Neural progenitor cell (in vitro differentiated cells): ENCODE measurements at places on chromosomes 1 and 21. TPM values are rescaled to one million over a fixed set of nuclear protein-coding genes. Genes with fewer than 3 reads are reported as not detected.

DNA sequence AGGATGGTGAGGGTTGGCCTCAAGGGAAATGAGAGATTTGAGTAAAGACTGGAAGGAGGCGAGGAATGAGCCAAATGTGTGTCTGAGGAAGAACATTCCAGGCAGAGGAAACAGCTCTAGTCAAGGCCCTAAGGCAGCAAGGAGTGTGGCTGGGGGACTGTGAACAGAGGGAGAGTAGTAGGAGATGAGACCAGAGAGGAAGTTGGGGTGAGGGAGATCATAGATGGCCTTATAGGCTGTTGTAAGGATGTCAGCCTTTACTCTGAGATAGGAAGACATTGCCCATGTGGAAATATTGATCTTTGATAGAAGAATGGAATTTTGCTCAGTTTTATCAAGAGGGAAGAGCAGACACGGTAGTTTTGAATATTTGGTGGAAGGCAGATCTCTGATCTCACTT is 55.2 kb upstream of the ARTN start:
- H3K36me3 ChIP-seq: no peaks in the 10 kb centered on the region
- H3K27ac ChIP-seq: no peak overlapping the region

GRCh38 chr1:201214886-201215285 is 24.3 kb downstream of the IGFN1 start:
- peaks cover 11% of the 10 kb centered on the region for H3K27me3 ChIP-seq
- no peaks in the 10 kb centered on the region for H3K4me1 ChIP-seq
- no peak overlapping the region for H3K4me3 ChIP-seq
- no peak for DNase-seq

DNA sequence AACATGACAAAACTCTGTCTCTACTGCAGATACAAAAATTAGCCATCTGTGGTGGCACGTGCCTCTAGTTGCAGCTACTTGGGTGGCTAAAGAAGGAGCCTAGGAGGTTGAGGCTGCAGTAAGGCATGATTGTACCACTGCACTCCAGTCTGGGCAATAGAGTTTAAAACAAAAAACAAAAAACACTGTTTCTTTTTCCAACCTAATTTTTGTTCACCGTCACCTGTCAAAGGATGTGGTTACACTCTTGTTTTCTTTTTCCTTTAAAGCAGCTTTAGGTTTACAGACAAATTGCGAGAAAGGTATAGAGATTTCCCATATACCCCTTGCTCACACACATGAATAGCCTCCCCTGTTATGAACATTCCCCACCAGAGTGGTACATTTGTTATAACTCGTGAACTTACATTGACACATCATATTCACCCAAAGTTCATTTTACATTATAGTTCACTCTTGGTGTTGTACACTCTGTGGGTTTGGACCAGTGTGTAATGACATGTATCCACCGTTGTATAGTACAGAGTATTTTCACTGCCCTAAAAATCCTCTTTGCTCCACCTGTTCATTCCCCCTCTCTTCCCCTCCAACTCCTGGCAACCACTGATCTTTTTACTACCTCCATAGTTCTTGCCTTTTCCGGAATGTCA is 26.2 kb downstream of the SMG7 start:
- no peaks in the 10 kb centered on the region for H3K36me3 ChIP-seq
- H3K27ac ChIP-seq: no peak overlapping the region

Gene C1QTNF12
- 0.28 and 2.1 TPM in 2 replicates for total RNA-seq

GRCh38 chr21:25964015-25964414 is 206.6 kb downstream of the APP start:
- H3K27ac ChIP-seq: no peak overlapping the region
- H3K4me3 ChIP-seq: no peak overlapping the region
- H3K4me1 ChIP-seq: peaks cover 31% of the 10 kb centered on the region
- no peaks in the 10 kb centered on the region for H3K36me3 ChIP-seq

GRCh38 chr1:228987736-228988506 is 252.6 kb downstream of the RHOU start:
- no peaks in the 10 kb centered on the region for H3K36me3 ChIP-seq
- DNase-seq: no peak
- peaks cover 36% of the 10 kb centered on the region for H3K4me1 ChIP-seq
- H3K27ac ChIP-seq: no peak overlapping the region

Gene LAPTM5
- total RNA-seq: not detected in 2 replicates

GRCh38 chr1:38789498-38790169 is 69.9 kb downstream of the RRAGC start:
- no peaks in the 10 kb centered on the region for H3K36me3 ChIP-seq
- no peak overlapping the region for H3K4me3 ChIP-seq
- peaks cover 20% of the 10 kb centered on the region for H3K4me1 ChIP-seq
- no peaks in the 10 kb centered on the region for H3K27me3 ChIP-seq
- no peak for DNase-seq
- no peak overlapping the region for H3K27ac ChIP-seq

DNA sequence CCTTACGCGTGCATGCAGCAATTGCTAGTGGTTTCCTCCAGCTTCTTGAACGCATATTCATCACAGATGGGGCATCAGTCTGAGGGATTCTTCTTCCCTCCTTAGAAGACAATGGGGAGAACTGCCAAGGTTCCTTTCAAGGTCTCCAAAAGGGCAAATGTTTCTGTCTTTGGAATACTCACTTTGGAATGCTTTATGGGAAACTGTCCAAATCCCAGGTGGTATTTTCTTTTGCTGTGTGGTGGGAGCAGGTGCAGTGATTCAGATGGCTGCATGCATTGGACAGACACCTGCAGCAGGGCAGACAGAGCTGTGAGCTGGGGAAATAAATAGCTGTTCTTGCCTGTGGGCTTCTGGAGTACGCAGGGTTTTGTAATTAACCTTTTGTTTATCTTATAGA is 40.5 kb downstream of the URB2 start:
- H3K27ac ChIP-seq: no peak overlapping the region
- H3K27me3 ChIP-seq: no peaks in the 10 kb centered on the region
- no peaks in the 10 kb centered on the region for H3K4me1 ChIP-seq
- no peaks in the 10 kb centered on the region for H3K36me3 ChIP-seq

- H3K4me1 ChIP-seq: no peaks in the 10 kb centered on the region
- no peaks in the 10 kb centered on the region for H3K27me3 ChIP-seq
- no peak overlapping the region for H3K4me3 ChIP-seq
- no peaks in the 10 kb centered on the region for H3K36me3 ChIP-seq
- H3K27ac ChIP-seq: no peak overlapping the region
- DNase-seq: no peak
Measured at GRCh38 chr1:50493710-50494109, 70.5 kb upstream of the DMRTA2 start.

GRCh38 chr1:118154220-118154619 is 30.8 kb downstream of the SPAG17 start:
- H3K4me1 ChIP-seq: peaks cover 6% of the 10 kb centered on the region
- no peak overlapping the region for H3K4me3 ChIP-seq
- peak; percentile 21 for DNase-seq
- H3K36me3 ChIP-seq: no peaks in the 10 kb centered on the region
- H3K27ac ChIP-seq: no peak overlapping the region

Gene TRIM58
- 0.09 and 0.26 TPM in 2 replicates for total RNA-seq

- no peaks in the 10 kb centered on the region for H3K36me3 ChIP-seq
- no peak for DNase-seq
- H3K27me3 ChIP-seq: no peaks in the 10 kb centered on the region
- H3K27ac ChIP-seq: no peak overlapping the region
Measured at GRCh38 chr21:36773117-36773516, 74.2 kb downstream of the SIM2 start.

GRCh38 chr1:42947965-42948732 is 10.5 kb downstream of the SLC2A1 start:
- H3K27ac ChIP-seq: peak overlapping the region; percentile 24
- no peaks in the 10 kb centered on the region for H3K36me3 ChIP-seq
- no peaks in the 10 kb centered on the region for H3K27me3 ChIP-seq
- no peak overlapping the region for H3K4me3 ChIP-seq
- DNase-seq: no peak

Gene FMN2
- total RNA-seq: 1.7 TPM in 2 replicates

DNA sequence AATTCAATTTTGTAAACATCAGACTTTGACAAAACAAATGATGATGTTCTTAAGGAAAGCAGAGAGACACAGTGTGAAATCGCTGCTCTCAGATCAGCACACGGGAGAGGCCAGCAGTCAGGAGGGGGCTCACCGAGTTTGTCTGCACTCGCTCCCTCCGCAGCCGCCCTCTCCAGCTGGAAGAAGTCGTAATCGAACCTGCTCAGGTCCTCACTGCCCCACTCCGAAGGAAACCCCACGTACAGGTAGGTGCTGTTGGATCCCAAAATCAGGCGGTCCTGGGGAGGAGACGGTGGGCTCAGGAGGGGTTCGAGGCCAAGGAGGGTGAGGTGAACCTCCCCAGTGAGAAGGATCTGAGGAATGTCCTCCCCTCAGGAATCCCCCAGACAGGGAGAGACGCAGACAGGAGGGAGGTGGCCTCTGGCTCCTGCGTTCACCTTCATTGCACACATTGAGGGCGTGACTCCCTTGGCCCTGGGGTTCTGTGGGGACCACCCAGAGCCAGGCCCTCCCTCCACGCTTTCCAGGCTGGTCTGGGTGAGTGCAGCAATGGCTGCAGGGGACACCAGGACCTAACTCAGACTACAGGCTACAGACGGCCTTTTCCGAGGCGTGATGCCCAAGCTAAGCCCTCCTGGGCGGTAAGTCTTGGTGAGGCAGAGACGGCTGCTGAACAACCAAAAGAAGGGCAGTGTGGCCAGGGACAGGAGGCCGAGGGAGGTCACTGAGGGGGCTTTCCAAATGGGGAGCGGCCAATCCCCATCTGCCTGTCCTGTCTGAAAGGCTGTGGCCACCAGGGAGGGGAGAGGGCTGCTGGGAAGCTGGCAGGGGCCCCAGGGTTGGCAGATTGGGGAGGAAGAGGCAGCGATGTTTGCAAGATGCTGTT is 65.5 kb downstream of the SCCPDH start:
- no peak for DNase-seq
- H3K4me1 ChIP-seq: peaks cover 23% of the 10 kb centered on the region
- H3K4me3 ChIP-seq: no peak overlapping the region
- no peaks in the 10 kb centered on the region for H3K36me3 ChIP-seq
- no peaks in the 10 kb centered on the region for H3K27me3 ChIP-seq

- peaks cover 11% of the 10 kb centered on the region for H3K4me1 ChIP-seq
- no peak overlapping the region for H3K4me3 ChIP-seq
- no peak overlapping the region for H3K27ac ChIP-seq
- no peaks in the 10 kb centered on the region for H3K27me3 ChIP-seq
- H3K36me3 ChIP-seq: no peaks in the 10 kb centered on the region
Measured at GRCh38 chr1:70140894-70141293, 64.5 kb downstream of the LRRC40 start.

- H3K27ac ChIP-seq: no peak overlapping the region
- H3K4me1 ChIP-seq: peaks cover 4% of the 10 kb centered on the region
- H3K4me3 ChIP-seq: no peak overlapping the region
- H3K27me3 ChIP-seq: no peaks in the 10 kb centered on the region
Measured at GRCh38 chr1:114341299-114341698, 169.7 kb downstream of the TRIM33 start.

DNA sequence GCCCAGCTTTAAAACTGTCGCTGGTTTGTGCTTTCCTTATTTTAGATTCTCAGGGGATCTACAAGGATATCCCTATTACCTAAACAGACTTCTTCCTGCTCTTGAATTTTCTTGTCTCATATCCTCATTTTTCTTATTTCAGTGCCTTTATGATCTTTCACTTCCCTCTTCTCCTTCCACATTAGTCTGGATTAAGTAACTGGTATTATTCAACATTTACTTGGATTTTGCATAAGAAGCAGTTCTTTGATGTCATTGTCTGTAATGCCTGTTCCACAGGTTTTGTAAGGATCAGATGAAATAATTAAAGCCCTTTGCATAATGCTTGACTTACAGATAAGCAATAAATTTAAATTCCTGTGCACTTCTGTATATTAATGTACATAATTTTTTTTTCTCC is 26.5 kb downstream of the CXADR start:
- H3K27me3 ChIP-seq: no peaks in the 10 kb centered on the region
- no peak overlapping the region for H3K4me3 ChIP-seq
- no peak for DNase-seq
- no peaks in the 10 kb centered on the region for H3K4me1 ChIP-seq
- no peak overlapping the region for H3K27ac ChIP-seq

DNA sequence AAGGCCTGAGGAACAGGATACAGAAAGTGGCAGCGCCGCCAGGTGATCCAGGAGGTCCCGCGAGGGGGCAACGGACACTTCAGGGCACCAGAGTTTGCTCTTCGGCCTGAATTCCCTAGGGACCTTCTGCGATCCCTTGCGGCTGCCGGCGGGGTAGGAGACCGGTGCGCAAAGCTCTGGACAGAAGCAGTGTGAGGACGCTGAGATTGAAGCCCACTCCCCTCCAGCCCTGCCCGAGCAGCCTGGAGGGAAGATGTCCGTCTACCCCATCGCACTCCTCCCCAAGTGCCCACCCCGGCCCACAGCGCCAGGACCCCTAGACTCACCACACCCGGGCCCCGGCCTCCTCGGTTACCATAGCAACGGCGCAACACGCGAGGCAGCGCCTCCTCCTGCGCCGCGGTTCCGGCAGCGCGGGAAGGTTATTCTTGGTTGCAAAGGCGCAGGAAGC is at the start of gene ANKRD45:
Gene ANKRD45 (minus strand): TSS at position 361 of the 451 bp plus-strand sequence. CDS start 10,433 bp downstream, outside the sequence.
- DNase-seq: peak; percentile 83
- no peak within 1 kb of the TSS for H3K27ac ChIP-seq
- peaks cover 12% of the 10 kb centered on the region for H3K4me1 ChIP-seq
- H3K36me3 ChIP-seq: no peaks in the 10 kb centered on the region
- H3K27me3 ChIP-seq: no peaks in the 10 kb centered on the region
